NB4 (cell line): ENCODE measurements at places on chromosomes 4 and X.

GRCh38 chr4:99790796-99791617 is 25.6 kb upstream of the DAPP1 start:
- DNase-seq: no peak

DNA sequence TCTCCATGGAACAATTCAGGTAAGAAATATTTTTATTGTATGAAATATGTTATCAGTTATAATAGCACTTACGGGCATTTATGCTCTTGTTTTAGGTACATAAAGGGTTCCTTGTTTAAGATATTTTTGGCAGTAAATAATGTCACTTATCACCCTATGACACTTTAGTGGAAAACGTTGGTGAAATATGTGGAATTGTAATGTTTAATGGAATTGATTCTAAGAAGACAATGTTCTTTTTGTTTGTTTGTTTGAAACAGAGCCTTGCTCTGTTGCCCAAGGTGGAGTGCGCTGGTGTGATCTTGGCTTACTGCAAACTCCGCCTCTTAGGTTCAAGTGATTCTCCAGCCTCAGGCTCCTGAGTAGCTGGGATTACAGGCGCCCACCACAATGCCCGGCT is 17.4 kb downstream of the NPNT start:
- DNase-seq: no peak

DNA sequence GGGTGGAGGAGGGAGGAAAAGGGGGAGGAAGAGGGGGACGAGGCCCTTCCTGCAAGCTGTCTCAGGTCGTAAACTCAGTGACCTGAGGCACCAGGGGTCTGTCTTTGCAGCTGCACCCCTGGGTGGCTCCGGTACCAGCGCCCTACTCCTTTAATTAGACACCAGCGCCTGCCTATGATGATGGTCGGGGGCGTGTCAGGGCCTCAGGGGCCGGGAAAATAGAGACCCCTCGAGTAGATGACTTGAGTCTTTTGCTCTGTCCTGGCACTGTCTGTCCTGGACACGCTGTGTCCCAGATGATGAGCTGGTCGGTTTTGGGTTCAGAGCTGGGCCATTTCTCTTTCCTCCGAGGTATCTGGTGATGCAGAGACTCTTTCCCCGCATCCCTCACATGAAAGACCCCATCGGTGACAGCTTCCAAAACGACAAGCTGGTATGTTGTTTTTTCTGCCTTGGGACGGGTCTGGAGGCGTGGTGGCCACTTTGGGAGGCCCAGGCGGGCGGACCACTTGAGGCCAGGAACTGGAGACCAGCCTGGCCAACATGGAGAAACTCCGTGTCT is 11.2 kb downstream of the SLC25A6 start:
- peak; percentile 33 for DNase-seq

GRCh38 chr4:88955580-88956380 is 101.2 kb downstream of the FAM13A start:
- DNase-seq: no peak

- no peak for DNase-seq
Observed at GRCh38 chr4:66855956-66856355, 689.3 kb downstream of the CENPC start.
